Epithelial cell of proximal tubule (primary cell): ENCODE measurements at places on chromosomes 1 and 21. TPM values are rescaled to one million over a fixed set of nuclear protein-coding genes. Genes with fewer than 3 reads are reported as not detected.

GBP3 gene
- 33.6 and 35.2 TPM in 2 replicates for total RNA-seq

DNA sequence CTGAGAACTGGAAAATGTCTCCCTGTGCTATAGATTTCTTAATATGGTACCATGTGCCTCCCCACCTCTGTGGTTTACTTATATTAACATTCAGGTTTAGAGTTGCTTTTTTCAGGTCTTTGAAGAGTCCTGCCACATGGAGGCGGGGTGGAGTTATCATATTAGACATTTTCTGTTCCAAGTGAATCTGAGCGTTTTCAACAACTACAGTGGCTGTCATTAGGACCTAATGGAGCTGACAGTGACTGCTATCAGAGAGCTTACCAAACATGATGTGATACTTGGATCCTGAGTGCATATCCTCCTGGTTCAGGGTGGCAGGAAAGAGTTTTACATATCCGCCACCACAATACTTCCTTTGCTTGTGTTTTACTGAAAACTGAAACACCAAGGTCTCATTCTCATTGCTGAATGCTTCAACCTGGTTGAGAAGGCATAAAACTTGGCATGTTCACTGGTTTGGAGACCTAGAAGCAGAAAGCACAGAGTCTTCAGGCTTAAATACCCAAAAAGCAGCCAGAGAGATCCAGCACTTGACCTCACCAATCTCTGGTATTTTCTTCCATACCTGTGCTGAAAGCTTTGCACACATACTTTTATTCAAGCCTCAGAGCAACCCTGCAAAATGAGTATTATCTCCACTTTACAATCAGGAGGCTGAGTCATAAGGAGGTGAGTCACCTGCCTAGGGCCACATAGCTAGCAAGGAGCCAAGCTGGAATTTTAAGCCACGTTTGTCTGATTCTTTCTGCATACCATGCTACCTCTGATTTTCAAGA is 47.4 kb upstream of the OSBPL9 start:
- DNase-seq: peak; percentile 76

DNA sequence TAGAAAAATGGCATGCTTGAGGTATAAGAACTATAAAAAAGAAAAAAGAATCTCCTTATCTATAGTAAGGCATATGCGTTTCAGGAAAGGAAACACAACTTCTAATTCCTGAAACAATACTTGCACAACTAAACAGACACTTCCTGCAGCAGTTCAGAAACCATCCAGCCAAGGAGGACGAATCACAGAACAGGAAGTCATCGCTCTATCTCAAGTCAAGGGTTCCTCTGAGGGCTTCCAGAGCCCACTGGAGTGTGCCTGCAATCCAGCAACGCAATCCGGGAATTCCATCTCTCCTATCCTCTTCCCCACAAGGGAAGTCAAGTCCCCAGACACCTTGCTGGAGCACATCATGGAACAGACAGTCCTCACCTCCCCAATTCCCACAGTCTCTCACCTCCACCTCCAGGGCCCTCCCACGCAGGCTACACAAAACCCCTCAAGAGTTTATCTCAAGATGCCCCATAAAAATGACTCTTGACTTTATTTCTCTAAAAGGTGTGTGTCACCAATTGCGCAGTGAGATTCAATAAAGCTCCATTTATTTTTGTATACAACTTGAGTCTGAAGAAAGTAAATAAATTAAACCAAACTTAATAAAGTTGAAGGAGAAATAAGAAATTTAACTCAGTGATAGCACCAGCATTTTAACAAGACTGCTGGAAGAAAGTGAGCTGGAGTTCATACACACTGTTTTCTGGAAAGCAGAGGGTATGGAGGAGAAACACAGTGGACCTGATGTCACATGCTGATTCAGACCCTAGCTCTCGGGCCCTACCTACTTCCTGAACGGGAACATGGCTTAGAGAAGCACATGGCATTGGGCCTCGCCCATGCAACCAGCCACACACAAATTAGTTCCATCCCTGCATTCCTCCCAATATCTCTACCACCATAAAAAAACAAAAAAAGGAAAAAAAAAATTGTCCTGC is 39.9 kb downstream of the SIPA1L2 start:
- DNase-seq: peak; percentile 57

- no peak for DNase-seq
These were observed 98.3 kb upstream of the CAMK1G start for GRCh38 chr1:209485167-209485566.

FMO3 gene
- total RNA-seq: not detected in 2 replicates

DNA sequence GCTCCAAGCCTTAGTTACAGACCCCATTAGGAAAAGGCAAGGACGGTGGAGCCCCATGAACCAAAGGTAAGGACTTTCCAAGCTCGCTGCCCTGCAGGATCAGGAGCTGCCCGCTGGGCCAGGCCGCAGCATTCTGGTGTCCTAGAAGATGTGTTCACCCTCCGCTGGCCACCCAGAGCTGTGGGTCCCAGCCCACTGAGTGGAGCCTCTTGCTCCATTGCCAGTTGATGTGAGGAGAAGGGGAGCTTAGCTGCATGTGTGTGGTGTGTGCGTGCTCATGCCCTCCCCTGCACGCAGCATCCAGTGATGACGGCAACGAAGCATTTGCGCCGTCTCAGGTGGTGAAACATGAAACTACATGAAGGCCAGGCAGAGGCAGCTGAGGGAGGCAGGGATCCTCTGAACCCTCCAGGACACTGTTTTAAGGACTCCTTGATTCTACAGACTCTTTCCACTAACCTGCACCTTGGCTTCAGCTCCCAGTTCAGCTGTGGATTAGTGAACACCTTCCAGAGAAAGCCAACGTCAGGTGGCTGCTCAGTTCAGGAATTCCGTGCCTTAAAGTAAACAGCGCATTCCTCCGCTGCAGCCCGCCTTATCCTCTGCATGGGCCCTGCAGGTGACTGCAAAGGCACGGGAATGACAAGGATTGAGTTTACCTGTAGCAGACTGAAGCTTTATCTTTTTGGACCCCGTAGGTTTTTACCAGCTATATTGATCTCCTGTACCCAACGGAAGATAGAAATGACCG is 48.7 kb downstream of the SMYD2 start:
- no peak for DNase-seq
